Cerebellum (tissue), 4 donors: ENCODE measurements at places on chromosomes 12 and 14.

GRCh38 chr14:102999227-102999895 lies 58.0 kb downstream of the CDC42BPB start:
- DNase-seq: no peak

DNA sequence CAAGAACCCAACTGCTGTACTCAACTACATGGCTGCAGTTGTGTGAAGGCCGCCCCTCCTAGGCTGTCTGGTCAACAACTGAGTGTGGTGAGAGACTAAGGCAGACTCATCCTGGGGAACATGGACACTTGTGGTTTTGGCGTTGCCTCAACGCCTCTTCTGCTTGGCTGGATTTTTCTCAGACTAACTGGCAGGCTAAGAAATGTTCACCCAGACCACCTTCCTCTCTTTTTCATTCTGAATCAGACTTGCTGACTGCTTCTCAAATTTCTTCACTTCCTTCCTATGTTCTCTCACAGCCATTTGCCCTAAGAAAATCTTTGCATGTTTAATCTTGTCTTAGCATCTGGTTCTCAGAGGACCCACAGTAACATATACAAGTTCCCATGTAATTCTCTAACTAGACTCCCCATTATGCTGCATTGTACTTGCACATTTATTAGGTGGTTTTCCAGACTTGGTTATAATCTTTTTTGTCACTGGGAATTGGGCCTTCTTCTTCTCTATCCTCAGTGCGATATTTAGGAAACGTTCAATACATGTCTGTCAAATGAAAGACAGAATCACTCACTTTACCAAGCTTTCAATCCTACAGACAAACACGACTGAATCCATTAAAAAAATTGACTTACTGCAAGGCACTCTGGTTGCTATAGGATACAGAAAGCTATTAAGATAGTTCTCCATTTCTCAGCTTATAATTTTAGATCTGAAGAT lies 327.6 kb downstream of the CCER1 start:
- no peak for DNase-seq

GRCh38 chr14:98035396-98035795 lies 1236.6 kb downstream of the BCL11B start:
- no peak for DNase-seq

DNA sequence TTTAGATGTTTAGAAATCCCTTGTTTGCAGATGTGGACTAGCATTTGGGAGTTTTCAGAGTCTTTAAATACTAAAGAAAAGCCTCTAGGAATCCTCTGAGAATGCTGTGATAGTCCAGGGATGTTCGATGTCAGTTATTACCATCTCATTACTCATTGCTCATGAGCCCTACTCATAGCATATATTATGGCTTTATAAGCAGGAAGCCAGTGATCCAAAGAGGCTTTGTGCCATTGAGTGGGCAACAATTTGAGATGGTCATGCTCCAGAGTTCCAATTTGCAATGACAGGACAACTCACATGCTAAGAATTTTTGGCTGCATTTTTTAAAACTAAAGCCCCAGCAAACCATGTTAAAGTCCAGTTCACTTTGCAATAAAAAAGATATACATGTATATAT lies 163.0 kb downstream of the OTOGL start:
- no peak for DNase-seq

- no peak for DNase-seq
Measured at GRCh38 chr12:94731733-94732360, 81.5 kb upstream of the TMCC3 start.

- no peak for DNase-seq
Measured at GRCh38 chr12:110180591-110181005, 56.4 kb downstream of the IFT81 start.
